A549 treated with RU486 at 1 μM for 4 hours (cell line): ENCODE measurements at places on chromosomes 11 and 22. TPM values are rescaled to one million over a fixed set of nuclear protein-coding genes. Genes with fewer than 3 reads are reported as not detected.

The CEP126 gene
- total RNA-seq = 3.1 to 4.6 TPM (median 3.4 TPM) in 5 replicates

The HBG2 gene
- total RNA-seq = not detected in 5 replicates

The KCNC1 gene
- total RNA-seq = 0.07 to 0.18 TPM (median 0.07 TPM) in 5 replicates

The MRGPRX3 gene
- total RNA-seq = not detected in 5 replicates

The TNNI2 gene
- total RNA-seq = not detected in 5 replicates

The CBX6 gene
- 27.3 to 33.9 TPM (median 31.3 TPM) in 5 replicates for total RNA-seq

The MN1 gene
- 2.0 to 3.6 TPM (median 2.9 TPM) in 5 replicates for total RNA-seq

The OR2AT4 gene
- total RNA-seq = not detected in 5 replicates

The CRACR2B gene
- total RNA-seq = 3.0 to 6.5 TPM (median 4.8 TPM) in 5 replicates

The TRIM49 gene
- total RNA-seq = not detected in 5 replicates

The RASGRP2 gene
- 0.41 to 1.5 TPM (median 1.2 TPM) in 5 replicates for total RNA-seq

The KCTD14 gene
- 1.4 to 2.2 TPM (median 2.0 TPM) in 5 replicates for total RNA-seq

The DENND6B gene
- total RNA-seq = 2.1 to 3.3 TPM (median 2.7 TPM) in 5 replicates

The GSTT2 gene
- 0.24 TPM in 1 of 5 replicates, not detected in the others for total RNA-seq

The CHRM1 gene
- 0.05 TPM in 1 of 5 replicates, not detected in the others for total RNA-seq

The EFCAB6 gene
- total RNA-seq = 0.16 to 0.99 TPM (median 0.36 TPM) in 5 replicates

The SEPTIN5 gene
- total RNA-seq = 7.2 to 9.9 TPM (median 9.1 TPM) in 5 replicates

The MS4A15 gene
- total RNA-seq = not detected in 5 replicates

The KRTAP5-1 gene
- total RNA-seq = not detected in 5 replicates

The LMO2 gene
- 0.31 to 0.97 TPM (median 0.55 TPM) in 5 replicates for total RNA-seq

The TRIM6 gene
- total RNA-seq = 8.9 to 13.1 TPM (median 12.4 TPM) in 5 replicates

The MMP8 gene
- not detected in 5 replicates for total RNA-seq

The SLC22A8 gene
- not detected in 5 replicates for total RNA-seq

The CHRDL2 gene
- total RNA-seq = 2.4 to 6.0 TPM (median 4.4 TPM) in 5 replicates

The DGAT2 gene
- 1.7 to 3.2 TPM (median 2.3 TPM) in 5 replicates for total RNA-seq

The PTPRCAP gene
- total RNA-seq = 0.22 to 0.33 TPM (median 0.30 TPM) in 5 replicates

The FOSL1 gene
- total RNA-seq = 160 to 254 TPM (median 205 TPM) in 5 replicates

The OR5A1 gene
- total RNA-seq = not detected in 5 replicates

The GAS2 gene
- 0.41 to 1.2 TPM (median 0.72 TPM) in 5 replicates for total RNA-seq

The ZBED5 gene
- 18.2 to 37.5 TPM (median 35.4 TPM) in 5 replicates for total RNA-seq

The MRPL17 gene
- 84.4 to 132 TPM (median 104 TPM) in 5 replicates for total RNA-seq

The ARHGAP32 gene
- 2.8 to 4.3 TPM (median 3.6 TPM) in 5 replicates for total RNA-seq

The OR52N5 gene
- total RNA-seq = not detected in 5 replicates

The ARHGAP20 gene
- total RNA-seq = 0.02 TPM in 1 of 5 replicates, not detected in the others

The CRYBB2 gene
- not detected in 5 replicates for total RNA-seq

The STIM1 gene
- 23.2 to 27.3 TPM (median 24.9 TPM) in 5 replicates for total RNA-seq
